ENCODE measurements at places on chromosomes 5 and 9.

DNA sequence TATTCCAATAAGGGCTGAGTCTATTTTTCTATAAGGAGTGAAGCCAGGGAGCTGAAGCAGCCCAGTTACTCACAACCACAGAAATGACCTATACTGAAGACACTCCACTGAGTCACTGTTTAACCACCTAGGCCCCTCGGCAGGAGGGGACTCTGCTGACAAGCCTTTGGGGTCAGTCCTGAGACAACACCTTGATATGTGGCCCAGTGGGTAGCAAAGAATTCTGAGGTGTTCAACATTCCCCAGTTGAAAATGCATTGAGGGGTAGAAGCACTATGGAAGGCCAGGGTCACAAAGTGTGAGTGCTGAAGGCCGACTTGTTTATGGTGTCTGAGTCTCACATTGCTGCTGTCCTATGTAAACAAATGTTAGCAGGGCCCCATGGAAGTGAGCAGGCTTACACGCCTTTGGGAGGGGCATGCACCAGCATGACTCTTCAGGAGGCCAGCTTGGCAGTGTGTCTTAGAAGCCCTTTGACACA is 112.6 kb upstream of the NFIL3 start:
- no peak for DNase-seq

DNA sequence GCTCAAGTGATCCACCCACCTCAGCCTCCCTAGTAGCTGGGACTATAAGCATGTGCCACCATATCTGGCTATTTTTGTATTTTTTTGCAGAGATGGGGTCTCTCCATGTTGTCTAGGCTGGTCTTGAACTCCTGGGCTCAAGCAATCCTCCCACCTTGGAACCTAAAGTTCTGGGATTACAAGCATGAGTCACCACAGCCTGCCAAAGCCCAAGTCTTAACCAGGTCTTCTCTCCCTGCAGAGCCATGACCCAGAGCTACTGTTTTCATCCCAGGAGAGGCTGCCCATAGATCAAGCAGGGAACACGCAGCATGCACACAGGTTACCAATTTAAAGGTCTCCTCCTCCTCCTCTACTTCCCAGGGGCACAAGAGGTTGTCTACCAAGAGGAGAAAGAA is 29.7 kb downstream of the PCDHGC5 start:
- no peak for DNase-seq

DNA sequence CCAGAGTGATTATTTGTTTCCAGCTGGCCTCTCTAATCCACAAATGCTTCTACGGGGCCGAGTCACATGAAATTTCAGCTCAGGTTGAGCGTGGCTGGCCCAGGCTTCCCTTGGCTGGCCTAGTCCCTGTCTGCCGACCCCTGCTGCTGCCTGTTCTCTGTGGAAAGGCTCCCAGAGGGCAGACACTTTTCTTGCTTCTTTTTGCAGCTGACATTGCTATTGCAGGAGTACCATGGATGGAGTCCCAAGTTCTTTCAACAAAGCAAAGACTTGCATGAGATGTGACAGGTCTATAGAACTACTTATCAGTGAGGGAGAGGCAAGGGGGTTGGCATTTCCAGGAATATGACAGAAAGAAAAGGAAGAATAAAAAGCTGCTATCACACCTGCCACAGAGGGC is 287.4 kb upstream of the ARRDC3 start:
- DNase-seq: no peak

DNA sequence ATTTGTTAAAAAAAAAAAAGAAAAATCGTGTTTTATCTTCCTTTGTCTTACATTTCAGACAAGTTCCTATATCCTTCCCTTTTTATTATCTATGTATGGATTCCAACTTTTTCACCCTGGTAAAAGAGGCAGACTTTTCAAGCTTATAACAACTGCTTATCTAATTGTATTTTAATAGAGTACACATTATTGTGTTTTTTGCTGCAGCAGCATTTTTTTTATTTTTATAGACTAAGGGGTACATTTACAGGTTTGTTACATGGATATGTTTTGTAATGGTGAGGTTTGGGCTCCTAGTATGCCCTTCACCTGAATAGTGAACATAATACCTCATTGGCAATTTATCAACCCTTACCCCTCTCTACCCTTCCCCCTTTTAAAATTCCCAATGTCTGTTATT is 195.0 kb upstream of the RGMB start:
- no peak for DNase-seq

GRCh38 chr5:89299998-89300397 is 417.0 kb upstream of the MEF2C start:
- no peak for DNase-seq

DNA sequence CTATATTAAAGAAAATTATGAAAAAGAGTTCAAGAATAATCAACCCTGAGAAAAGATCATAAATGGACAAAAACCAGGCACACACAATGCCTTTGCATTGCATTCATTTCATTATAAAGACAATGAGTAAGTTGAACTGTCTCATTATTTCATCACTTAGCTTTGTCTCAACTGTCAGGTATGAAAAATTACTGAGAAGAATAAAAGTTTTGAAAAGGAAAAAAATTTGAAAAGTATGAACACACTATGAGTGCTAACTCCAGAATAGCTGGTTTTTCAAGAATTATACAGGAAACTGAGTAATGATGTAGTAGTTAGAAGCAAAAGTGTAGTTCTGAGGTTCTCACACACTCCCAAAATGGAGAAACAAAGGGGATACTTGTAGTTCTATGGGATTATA is 16.3 kb upstream of the ANXA1 start:
- no peak for DNase-seq

DNA sequence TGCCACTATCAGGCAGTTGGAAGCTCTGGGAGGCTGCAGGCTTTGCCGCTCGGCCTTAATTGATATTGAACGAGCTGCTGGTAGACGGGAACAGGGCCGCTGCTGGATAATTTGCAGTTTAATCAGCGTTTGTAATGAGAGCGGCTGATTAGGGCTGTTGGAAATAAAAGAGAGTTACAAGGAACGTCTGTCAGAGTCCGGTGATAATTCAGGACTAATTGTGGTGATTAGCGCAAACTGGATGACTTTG is 68.2 kb upstream of the TBCA start:
- no peak for DNase-seq

- DNase-seq: no peak
Observed at GRCh38 chr5:9430306-9430705, 115.6 kb downstream of the SEMA5A start.

DNA sequence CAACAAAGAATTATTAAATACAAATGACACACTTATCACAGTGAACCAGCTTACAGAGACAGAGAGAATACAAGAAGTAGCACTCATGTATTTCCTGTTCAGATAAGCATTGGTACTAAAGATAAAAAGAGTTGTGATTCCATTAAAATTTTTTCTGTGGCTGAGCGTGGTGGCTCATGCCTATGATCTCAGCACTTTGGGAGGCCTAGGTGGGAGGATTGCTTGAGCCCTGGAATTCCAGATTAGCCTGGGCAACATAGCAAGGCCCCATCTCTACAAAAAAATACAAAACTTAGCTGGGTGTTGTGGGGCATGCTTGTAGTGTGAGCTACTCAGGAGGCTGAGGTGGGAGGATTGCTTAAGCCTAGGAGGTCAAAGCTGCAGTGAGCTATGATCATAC is 32.9 kb downstream of the FCHO2 start:
- DNase-seq: no peak

DNA sequence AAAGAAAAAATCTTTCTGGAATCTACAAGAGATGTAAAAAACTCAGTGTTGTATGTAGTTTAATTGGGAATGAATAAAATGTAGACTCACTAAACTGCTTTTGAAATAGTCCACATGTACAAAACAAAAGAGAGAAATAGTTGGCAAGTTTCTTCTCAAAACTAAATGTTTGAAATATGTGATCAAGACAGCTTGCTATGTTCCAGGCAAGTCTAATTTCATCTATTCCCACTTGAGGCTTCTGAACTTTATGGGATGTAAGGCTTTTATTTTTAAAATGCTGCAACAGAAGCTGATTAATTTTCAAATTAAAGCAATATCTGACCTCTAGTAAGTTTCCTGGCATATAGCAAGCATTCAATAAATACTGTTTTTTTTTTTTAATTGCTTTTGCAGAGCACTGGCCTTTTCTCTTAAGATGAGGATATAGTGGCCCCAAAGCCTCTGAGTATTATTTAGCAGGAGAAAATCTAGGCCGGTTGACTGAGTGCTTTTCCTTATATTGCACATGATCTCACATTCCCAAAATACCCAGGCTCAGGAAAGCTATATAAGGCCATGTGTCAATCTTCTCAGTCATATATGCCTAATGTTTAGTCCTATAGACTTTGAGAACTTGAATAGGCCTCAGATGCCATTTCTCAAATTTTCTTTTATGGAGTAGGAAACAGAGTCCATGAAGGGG is 183.2 kb downstream of the NTRK2 start:
- no peak for DNase-seq

DNA sequence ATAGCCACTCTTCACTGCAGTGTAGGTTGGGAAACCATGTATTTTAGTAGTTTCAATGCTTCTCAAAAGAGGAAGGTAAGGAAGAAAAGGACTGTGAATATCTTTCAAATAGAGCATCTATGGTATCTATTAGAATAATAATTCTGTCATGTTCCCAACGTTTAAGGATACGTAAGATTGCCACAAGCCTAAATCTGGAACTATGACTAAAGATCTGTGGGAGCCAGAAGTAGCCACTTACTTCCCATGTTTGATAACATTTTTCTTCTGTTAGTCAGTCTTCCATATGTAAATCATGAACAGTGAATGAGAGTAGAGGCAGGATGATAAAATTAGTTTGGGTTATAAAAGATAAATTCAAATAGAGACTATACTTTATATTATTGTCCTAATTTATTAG is 16.3 kb upstream of the MROH2B start:
- no peak for DNase-seq

DNA sequence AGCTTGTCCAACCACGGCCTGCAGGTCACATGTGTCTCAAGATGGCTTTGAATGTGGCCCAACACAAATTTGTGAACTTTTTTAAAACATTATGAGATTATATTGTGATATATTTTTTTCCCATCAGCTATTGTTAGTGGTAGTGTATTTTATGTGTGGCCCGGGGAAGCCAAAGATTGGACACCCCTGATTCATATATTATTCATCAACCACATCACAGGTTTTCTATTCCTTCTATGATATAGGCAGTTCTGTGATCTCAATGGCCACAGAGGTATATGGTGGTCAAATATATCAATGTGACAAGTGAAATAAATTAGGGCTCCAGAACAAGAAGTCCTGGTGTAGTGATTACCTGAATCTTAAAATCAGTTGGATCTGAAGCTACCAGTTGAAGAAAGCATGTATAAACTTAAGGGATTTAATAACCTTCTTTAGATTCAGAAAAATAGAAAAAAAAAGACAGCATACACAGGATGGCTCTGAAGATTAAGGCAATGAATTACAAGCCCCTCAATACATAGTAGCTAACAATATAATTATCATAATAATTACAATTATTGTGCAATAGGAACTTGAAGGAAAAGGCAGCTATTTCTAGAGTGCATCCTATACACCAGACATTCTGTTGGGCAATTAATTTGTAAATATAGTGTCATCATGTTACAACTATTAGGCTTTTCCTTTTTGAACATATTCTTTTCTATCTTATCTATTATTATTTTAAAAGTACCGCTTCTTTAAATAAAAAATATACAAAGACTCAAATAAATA is 530.4 kb upstream of the PTPRD start:
- no peak for DNase-seq

DNA sequence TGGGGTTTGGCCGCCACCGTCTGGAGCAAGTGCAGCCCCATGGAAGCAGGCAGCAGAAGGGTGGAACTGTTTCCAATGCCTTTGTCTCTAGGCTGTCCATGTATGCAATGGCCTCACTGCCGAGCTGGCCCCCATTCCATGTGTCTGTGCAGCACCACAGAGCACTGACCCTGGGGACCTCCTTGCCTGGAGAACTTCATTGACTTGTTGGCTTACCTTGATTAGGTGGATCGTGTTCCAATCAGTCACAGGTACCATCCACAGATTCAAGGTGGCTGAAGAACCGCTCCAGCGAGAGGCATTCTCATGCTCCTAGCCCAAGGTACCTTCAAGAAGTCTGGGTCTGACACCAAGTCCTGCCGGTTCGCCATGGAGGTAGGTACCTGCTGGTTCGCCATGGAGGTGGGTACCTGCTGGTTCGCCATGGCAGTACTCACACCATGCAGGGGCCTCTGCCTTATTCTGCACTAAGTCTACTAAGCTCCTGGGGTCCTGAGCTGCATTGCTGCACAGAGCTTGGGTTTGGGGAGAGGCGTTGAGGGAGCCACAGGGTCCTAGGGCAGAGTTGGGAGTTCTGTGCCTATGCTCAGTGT is 358.3 kb upstream of the IRX1 start:
- no peak for DNase-seq

- DNase-seq: no peak
Observed at GRCh38 chr5:58317009-58317408, 142.9 kb downstream of the PLK2 start.
